ENCODE measurements at places on chromosomes 5 and 9. TPM values are rescaled to one million over a fixed set of nuclear protein-coding genes. Genes with fewer than 3 reads are reported as not detected.

Gene FYB1
- 2.9 TPM for polyA plus RNA-seq

Gene PHF24
- polyA plus RNA-seq, result 0.18 TPM

Gene SPACA9
- 6.6 TPM for polyA plus RNA-seq

Gene SH3RF2
- 1.0 TPM for polyA plus RNA-seq

Gene SPRY4
- 11.6 TPM for polyA plus RNA-seq

Gene F2RL2
- 1.1 TPM for polyA plus RNA-seq

Gene LHX3
- not detected for polyA plus RNA-seq

Gene ZBTB5
- polyA plus RNA-seq, result 8.1 TPM

Gene FOXD4L6
- not detected for polyA plus RNA-seq

Gene SLC25A2
- polyA plus RNA-seq, result not detected

Gene GRXCR2
- not detected for polyA plus RNA-seq

Gene TRIM23
- polyA plus RNA-seq, result 10.8 TPM

Gene FAM78A
- 1.9 TPM for polyA plus RNA-seq

Gene NSUN2
- polyA plus RNA-seq, result 36.6 TPM

Gene RNF130
- 71.3 TPM for polyA plus RNA-seq

Gene PRDM9
- not detected for polyA plus RNA-seq

Gene LEAP2
- 5.6 TPM for polyA plus RNA-seq

Gene RASEF
- 1.3 TPM for polyA plus RNA-seq

Gene C9orf50
- polyA plus RNA-seq, result 0.28 TPM

Gene BRINP1
- polyA plus RNA-seq, result 0.23 TPM

Gene KIF20A
- 0.43 TPM for polyA plus RNA-seq

Gene OMD
- 15.3 TPM for polyA plus RNA-seq

Gene SNX2
- 62.7 TPM for polyA plus RNA-seq

Gene C1QTNF2
- 4.0 TPM for polyA plus RNA-seq
